Stimulated activated CD4-positive, alpha-beta T cell treated with anti-CD3 and anti-CD28 coated beads, Interleukin-4, amount 100 ng/mL, for 24 hours (primary cell): ENCODE measurements at places on chromosomes 2 and 18.

DNA sequence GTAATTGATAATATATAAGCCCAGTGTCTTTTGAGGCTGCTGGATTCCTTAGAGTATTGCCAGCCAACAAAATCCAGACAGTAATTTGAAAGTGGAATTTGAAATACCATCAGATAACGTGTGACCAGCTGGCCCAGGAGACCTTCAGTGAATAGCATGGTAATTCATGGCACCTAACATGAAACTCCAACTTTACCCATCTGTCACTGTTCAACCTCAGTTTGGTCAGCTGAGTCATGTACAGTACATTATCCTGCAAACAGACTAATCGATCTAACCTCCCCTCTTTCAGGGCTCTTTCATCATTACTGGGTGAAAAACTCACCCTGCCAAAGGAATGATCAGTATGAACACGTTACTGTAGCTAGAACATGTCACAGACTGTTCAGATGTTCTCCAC is 230.6 kb downstream of the DOK6 start:
- DNase-seq = no peak

- no peak for DNase-seq
Measured at GRCh38 chr18:35732636-35733035, 151.1 kb downstream of the GALNT1 start.

DNA sequence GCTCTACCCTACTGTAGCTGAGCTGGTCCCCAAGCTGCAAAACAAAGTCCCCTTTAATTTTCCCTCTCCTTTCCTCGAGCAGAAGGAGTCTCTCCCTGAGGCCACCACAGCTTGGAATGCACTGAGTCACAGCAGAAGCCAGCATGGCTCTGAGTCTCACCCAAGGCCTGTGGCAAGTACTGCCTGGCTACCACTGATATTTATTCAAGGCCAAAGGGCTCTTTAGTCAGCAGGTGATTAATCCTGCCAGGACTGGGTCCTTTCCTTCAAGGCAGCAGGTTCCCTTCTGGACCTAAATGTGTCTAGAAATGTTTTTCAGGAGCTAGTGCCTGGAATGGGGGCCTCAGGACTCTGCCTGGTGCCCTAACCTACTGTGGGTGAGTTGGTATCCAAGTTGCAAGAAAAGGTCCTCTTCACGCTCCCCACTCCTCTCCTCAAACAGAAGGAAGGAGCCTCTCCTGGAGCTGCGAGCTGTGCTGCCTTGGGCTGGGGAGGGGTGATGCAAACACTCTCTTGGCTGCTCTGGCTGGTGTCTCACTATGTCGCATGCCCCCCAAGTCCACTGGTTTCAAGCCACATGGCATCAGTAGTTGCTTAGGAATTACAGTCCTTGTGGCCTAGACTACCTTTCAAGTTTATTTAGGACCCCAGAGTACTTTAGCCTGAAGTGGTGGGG is 53.4 kb downstream of the CD28 start:
- DNase-seq = no peak

GRCh38 chr2:213238753-213239495 is 45.3 kb upstream of the SPAG16 start:
- no peak for DNase-seq

DNA sequence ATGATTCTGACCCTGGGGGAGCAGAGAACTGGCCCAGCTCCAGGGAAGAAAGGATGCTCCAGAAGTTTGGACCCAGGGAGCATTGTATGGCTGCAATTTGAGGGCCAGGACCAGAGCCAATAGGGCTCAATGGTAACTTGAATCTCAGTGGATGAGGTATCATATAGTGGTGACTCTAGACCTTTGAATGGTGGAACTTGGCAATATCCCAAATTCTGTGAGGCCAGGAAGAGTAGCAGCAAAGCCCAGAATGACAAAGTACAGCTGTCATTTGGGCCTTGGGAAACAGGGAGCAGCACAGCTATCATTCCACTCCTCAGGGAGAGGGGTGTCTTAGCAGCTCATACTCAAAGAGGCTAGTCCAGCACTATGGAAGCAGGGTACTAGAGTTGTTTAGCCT is 332.9 kb upstream of the RBMS1 start:
- no peak for DNase-seq

DNA sequence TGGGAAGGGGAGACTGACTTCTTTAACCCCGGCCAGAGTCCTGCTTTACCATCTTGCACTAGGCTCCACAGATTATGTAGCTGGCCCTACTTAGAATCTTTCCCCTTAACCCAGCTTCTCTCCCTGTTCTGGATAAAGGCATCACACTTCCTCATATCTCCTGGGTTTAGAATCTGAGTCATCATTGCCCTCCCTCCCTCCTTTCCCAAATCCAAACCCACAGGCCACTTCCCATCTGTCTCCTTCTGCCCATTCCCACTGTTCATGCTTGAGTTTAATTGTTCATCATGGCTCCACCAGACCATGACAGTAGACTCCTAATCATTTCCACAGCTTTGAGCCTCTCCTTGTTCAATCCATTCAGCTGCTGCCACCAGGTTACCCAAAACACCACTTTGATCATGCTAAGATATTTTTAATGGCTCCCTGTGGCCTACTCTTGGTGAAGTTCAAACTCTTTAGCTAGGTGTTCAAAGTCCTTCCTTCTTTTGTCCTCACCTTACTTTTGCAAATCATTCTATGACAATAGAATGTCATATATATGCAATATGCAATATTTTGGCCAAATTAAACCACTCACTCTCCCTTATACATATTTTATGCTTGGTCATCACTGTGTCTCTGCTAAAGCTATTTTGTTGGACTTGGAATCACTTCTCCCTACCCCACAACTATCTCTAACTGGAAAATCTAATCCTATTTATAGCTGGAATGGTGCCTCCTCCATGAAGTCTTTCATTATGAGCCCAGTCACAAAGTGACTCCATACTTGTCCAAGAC is 5.5 kb downstream of the PDE11A start:
- no peak for DNase-seq

DNA sequence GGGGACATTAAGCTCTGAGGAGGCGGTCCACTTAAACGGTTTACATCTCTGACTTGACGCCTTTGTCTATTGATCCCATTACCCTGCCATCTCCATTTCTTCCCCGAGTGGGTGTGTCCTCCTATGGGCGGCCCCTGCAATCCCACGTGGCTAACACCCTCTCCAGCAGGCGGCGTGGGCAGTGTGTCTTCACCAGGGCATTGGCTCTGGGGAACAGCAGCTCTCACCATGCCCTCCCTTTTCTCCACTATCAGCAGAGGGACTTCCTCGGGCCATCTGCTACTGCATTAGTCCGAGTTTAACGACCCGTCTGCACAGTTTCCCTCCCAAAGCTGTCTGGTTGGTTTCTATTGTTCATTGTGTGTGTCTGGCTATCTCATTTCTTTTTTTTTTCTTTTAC is 511.9 kb upstream of the NRP2 start:
- DNase-seq = no peak

DNA sequence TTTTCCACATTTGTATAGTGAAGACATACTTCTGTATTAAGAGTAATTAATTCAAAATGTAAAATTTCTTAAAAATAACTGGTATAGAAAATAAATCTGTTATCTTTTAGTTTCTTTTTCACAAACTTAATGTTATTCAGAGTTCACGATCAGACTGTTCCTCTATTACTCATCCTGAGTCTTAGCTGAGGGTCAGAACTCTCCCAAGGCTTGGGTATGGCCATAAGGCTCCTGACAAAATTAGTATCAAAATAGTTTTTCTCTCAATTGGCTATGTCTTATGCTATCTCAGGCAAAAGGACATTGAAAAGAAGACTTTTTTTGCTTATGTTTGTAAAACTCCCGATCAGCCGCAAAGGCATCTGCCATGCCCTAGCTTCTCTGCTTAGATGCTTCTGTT is 56.1 kb upstream of the NAB1 start:
- no peak for DNase-seq

DNA sequence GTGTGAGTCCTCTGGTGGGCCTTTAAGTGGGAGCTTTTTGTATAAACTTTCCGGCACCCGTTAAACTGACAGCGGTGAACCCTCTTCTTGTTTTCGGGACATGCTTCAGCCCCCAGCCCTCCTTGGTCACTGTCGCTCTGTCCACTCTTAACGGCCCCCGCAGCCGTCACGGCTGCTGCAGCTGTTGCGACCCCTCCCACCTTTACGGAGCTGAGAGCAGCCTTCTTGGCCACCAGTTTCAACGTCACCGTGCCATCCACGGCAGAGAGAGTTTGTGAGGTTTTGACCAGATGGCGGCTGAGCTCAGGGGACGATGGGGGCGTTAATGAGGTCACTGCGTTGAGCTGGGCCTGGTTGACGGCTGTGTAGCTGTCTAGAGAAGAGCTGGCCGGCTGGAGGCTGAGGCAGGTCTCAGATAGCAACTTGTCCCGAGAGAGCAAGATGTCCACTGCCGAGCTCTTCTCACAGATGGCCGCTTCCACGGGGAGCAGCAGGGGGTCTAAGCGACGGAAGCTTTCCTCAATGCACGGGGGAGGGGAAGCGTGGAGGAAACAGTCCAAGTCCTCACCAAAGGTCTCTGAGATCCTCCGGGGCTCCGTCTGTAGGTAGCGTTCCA is 41.9 kb downstream of the KLF7 start:
- no peak for DNase-seq

DNA sequence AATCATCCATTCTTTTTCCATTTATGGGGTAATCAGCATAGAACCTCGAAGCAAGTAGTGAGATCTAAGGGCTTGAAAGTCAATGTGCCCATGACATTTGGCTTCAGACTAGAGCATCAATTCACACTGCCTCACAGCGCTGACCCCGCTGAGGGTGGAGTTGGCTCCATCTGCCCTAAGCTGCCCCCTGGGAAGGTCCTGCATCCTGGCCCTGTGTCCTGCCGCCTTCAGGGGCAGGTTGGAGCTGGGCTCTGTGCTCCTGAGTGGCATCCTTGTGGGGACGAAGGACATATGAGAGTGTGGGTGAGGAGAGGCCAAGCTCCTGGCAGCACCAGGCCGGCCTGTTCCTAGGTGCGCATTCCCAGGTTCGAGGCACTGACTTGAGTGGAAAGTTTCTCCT is 249.4 kb downstream of the FHOD3 start:
- DNase-seq = no peak

DNA sequence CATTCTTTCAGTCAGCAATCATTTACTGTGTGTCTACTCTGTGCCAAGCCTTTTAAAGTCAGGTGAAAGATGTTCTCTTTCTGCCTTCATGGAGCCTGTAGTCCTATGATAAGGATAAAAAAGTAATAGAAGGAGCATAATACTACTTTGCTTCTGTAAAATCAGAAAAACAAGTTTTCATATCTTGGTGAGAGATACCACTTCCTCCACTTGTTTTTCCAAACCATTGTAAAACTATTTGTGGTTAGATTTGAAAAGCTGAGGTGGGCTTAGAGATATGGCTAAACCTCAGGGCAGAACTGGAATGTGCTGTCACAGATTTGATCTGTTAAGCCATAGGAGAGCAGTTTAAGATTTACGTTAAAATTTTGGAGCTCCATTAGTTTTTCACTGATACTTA is 104.7 kb upstream of the FAM117B start:
- DNase-seq = no peak

DNA sequence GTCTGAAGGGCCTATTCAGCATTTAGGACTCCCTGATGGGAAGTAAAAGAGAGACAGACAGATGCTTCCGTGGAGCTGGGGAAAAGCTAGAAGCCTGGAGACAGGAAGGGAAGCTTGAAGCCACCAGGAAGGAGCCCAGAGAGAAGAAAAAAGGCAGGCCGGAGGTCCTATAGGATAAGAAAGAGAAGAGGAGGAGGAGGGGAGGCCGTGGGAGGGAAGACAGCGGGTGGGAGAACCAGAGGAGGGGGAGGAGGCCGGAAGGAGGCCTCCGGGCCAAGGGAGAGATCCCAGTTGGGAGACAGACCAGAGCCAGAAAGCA is 107.1 kb upstream of the PKDCC start:
- no peak for DNase-seq

DNA sequence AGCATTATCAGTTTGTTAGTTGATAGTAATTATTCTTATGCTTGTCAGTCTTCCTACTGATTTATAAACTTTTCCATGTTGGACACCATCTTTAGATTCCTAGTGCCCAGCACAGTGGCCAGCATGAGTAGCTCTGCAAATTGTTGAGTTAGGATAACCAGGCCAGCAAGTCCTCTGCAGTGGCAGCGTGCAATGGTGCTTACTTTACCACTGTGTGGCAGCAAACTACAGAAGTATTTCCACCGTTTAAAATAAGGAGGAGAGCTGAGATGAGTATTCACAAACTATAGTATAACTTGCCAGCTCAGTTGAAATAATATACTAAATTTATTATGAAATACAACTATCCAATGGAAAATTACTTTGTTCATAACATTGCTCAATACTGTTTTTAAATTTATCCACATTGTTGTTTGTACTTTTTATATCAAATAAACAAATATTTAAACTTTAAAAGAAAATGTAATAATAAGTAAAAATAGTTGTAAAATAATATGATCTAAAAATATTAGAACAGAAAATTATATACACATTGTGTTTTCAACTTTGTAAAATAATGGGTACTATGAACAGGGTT is 9.3 kb upstream of the THADA start:
- DNase-seq = peak; percentile 19

GRCh38 chr2:131521961-131522781 is 5.5 kb upstream of the CCDC74A start:
- DNase-seq = no peak

GRCh38 chr2:21281384-21281783 is 157.6 kb downstream of the TDRD15 start:
- DNase-seq = no peak

- DNase-seq = no peak
Measured at GRCh38 chr2:127217470-127218325, 2.4 kb downstream of the CYP27C1 start.

GRCh38 chr2:38830526-38831159 is 45.1 kb downstream of the DHX57 start:
- DNase-seq = no peak

DNA sequence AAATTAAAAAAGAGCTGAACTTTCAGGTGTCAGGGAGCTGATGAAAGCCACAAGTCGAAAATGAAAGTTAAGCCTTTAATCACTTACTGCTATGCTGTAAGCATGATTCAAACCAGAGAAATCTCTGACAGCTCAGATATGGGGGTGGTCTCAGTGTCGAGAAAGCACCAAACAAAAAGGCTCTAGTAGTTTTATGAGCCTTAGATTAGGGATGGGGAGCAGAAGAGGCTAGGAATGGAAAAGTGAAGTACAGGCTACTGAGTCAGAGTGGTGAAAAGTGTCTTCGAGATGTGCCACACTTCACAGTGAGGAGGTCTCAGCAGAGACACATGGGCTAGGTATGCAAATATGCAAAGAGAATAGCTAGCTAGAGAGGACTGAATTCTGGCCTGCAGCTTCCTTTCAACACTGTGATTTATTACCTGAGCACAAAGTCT is 482.2 kb downstream of the SPAG16 start:
- DNase-seq = no peak
